Stimulated activated CD4-positive, alpha-beta T cell treated with anti-CD3 and anti-CD28 coated beads, TNF-alpha, amount 100 ng/mL, for 4 hours (primary cell): ENCODE measurements at places on chromosomes 11 and 22.

DNA sequence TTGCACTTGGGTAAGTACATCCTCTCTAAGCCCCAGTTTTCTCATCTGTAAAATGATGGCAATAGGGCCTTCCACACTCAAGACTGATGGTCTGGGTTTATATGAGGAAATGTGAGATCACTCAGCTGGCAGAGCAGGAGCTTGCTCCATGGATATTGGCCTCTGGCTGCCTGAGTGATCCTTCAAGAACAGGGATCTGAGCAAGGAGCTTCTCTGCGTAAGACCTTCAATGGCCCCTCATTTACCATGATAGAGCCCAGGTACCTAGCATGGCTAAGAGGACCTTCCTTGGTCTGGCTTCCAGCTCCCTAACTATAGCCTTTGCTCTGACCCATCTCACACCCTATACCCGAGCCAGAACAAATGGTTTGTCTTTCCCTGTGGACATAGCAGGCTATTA, 5.5 kb downstream of the ROBO4 start:
- no peak for DNase-seq

DNA sequence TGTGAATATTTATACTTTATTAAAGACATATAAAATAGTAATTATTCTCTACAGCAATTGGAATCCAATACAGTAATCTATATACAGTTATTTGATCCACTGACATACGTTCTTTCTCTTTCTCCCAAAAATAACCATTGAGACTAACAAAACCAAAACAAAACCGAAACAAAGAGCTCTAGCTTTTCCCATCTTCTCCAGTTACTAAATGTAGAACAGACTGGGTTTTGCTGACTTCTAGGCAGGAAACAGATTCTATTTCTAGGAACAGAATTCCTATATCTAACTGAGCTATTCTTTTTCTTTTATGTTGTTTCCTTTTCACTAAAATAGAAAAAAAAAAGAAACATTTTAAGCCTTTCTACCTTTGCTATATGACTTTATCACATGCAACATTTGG, 80.1 kb downstream of the PACS1 start:
- no peak for DNase-seq

DNA sequence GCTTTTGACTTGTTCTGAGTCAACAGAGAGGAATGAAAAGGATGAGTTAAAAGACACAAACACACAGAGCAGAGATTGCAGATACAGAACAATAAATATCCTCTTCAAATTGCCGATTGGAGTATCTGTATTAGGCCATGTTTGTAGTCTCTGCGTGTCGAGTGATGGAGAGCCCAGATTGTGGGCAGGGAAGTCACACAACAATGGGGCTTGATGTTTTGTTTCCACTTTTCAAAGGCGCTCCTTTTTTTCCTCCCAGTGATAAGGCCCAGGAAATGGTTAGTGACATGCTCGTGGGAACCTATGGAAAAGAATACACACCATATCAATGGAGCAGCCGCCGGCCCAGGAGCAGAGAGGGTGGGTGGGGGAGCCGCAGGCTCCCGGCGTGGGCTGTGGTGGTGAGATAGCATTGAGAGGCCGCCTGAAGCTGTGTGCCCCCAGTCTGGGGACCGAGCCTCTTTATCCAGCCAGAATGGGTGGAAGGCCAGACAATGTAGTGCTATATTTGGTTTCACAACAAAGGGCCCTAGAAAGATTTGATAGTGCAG, 555.9 kb downstream of the INSC start:
- no peak for DNase-seq

DNA sequence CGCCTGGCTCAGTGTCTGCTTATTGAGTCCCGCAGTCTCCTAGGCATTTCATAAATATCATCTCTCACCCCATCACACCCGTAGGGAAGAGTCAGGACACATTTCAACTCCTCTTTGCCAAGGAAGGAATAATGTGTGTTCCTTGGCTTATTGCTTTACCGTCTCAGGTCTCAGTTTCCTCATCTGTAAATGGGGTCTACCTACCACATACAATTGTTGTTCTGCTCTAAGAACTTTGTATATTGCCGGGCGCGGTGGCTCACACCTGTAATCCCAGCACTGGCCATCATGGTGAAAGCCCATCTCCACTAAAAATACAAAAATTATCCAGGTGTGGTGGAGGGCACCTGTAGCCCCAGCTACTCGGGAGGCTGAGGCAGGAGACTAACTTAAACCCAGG, 3.1 kb upstream of the THRSP start:
- DNase-seq: no peak

DNA sequence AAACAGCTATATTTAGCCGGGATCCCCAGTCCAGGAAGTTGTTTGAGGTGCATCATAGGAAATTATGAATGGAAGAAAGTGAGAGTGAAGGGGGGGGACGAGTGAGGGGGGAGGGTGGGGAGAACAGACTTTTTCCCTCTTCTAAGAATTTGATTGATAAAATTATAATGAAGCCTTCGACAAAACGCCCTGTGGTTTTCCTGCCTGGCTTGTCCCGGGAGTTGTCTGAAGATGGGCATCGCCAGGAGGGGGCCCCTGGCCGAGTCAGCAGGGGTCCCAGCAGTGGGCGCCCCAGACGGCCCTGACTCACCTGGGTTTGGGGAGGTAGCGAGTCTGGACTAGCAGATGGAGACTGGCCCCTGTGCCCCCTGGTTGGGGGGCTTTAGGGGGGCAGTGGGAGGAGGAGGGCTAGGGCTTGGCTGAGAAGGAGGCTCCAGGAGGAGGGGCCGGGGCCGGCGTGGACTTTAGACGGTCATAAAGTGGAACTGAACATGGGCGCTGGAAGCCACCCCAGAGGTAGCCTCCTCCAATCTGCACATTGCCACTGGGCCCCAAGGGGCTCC, 336 bp upstream of the LIF start:
- no peak for DNase-seq

- DNase-seq: no peak
Measured at GRCh38 chr11:11552529-11553087, 69.2 kb downstream of the GALNT18 start.

DNA sequence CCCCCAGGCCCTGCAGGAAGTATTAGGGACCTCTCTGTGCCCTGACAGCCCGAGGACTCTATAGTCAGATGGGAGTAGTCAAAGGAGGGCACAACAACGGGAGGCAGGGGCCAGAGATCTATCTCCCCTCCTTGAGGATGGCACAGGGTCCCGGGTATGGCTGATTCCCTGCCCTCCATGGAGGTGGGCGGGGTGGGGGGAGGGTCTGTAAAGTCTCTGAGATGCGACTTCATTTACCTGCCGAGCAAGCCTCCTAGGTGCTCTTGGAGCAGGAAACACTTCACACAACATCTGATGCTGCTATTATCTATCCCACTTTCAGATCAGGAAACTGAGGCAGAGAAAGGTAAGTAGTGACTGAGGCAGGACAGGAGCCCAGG, 769 bp upstream of the CDC42EP1 start:
- DNase-seq: no peak

DNA sequence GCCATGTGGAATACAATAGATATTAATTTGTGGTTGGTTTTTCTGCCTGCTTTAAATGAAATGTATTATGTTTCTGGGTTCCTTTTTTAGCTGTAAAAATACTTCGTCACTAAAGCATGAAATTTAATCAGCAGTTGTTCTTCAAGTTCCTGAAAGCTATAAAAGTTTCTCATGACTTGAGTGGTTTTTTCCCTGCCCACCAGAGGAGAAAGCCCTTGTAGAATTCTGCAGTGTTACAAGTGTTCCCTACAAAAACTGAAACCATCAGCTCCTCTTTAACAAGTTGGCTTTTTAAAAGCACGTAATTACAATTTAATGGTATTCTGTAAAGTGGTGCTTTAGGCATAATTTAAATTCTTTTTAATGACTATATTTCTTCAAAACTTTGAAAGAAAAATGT, 56.2 kb downstream of the PANX1 start:
- DNase-seq: no peak

DNA sequence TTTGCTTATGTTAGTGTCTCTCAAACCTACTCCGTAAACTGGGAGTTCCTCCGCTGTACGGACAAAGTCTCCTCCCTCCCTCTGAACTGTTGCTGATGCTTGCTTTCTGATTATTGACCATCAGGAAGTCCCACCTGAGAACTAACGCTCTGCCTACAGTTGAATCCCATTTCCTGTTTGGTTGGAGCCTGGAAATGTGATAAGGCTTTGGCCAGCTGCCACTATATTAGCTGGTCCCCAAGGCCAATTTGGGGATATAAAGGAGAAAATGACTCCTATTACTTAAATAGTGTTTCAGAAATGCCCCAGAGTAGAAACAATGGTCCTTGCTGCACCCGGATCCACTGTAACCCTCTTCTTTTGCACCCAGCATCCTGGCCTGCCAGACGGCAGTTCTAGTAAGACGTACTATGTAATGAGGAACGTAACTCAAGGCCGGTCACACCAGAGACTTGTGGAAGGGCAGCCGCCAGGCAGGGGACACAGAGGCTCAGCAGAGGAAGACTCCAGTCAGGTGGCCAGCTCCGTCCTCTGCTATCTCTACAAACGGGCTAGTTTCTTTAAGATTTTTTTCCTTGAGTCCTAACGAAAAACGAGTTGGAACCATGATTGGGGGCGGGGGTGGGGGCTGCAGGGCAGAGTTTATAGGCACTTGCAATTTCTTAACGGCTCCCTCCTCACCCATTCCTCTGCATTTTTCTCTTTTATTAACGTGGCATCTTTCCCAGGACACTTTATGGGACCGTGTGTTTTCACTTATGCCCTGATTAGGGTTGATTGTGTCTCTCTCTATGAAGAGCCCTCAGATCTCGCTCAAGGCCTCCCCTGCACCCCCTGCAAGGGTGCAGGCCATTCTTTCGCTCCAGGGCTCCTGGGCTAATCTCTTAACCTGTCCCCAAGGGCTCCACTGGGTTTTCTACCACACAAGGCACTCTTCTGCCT, 72.8 kb upstream of the CDON start:
- DNase-seq: no peak

- DNase-seq: no peak
Measured at GRCh38 chr11:66068923-66069714, 953 bp upstream of the PACS1 start.

DNA sequence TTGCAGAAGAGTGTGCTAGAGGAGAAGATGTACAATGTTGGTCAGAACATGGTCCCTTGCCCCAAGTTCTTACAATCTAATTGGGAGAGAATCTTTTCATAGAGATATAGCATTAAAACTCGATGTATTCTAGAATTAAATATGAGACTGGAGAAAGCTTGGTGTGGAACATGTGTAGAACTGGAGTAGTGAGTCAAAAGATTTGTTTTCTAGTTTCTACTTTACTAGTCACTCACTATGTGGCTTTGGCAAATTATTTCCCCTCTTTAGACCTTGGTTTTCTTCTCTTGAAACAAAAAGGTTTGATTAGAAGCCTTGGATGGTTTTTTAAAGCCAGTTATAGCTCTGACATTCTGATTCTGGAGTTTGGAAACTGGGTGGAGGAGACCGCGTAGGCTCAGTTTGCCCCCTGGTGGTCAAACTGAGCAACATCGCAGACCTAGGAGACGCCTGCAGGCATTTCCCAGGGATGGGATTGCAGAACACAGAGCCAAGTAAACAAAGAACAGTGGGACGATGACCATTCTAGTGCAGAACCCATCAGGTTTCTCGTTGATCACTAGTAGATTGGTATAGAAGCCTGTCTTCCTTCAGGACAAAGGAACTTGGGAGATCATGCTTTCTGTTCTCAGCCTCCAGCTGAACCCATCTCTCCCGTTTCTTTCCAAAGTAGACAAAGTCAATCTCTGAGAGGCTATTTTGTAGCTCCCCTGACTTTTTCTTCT, 8.5 kb upstream of the CHRDL2 start:
- DNase-seq: peak; percentile 5

- no peak for DNase-seq
Measured at GRCh38 chr11:2732261-2732939, 32.6 kb upstream of the KCNQ1OT1 start.

DNA sequence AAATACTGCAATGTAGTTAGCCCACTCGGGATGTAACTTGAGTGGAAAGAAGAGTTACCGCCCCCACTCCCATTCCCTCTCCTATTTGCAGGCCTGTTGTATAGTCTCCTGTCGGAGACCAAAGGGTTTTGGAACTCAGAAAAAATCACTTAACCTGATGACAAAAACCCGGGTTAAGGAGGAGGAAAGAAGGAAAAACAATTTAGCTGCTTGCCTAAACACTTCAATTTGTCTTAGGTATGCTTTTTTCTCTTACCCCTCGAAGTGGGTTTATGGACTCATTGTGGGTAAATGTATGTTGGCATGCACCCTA, 2.2 kb downstream of the YAP1 start:
- no peak for DNase-seq

DNA sequence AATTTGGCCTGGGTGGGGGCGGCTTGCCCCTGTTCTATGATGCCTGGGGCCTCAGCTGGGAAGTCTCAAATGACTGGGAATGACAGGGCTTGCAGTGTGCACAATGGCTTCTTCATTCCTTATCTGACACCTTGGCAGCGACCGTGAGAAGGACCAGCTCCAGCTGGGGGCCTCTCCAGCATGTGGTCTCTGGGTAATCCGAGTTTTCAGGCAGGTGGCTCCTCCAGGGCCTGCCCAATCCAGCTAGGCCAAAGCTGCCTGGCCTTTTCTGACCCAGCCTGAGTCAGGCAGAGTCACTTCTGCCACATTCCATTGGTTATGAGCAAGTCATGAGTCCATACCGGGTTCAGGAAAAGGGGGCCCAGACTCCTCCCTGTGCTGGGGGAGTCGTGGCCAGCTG, 646.0 kb downstream of the OPCML start:
- no peak for DNase-seq

GRCh38 chr22:30882974-30883533, 85.5 kb downstream of the MORC2 start:
- DNase-seq: no peak

GRCh38 chr11:75313513-75314272, 37.8 kb downstream of the ARRB1 start:
- DNase-seq: no peak

DNA sequence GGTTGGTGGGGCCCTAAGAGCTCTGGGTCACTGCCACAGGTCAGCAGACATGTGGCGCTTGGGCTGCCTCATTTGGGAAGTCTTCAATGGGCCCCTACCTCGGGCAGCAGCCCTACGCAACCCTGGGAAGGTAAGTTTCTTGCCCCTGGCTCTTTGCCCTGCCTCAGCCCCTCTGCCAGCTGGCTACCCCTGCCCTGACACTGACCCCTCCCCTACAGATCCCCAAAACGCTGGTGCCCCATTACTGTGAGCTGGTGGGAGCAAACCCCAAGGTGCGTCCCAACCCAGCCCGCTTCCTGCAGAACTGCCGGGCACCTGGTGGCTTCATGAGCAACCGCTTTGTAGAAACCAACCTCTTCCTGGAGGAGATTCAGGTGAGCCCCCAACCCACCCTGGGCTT, 1.9 kb downstream of the SCYL1 start:
- no peak for DNase-seq

DNA sequence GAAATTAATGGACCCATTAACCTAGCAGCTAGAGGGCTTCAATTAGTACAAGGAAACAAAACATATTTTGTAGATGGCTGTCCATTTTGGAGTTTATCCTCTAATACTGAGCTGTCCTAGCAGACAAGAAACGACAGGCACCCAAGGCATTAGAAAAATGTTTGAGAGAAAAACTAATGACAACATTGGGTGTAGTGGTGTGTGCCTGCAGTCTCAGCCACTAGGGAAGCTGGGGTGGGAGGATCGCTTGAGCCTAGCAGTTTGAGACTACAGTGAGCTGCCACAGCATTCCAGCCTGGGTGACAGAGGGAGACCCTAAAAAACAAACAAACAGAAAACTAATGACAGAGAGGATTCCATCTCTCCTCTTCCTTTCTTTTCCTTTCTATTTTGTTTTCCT, 1.5 kb downstream of the A4GALT start:
- DNase-seq: no peak
